ENCODE measurements at places on chromosomes 7 and 10.
A peak's percentile ranks its signal among the peaks of the same experiment; 100 is the strongest.

- no peak for DNase-seq
Measured at GRCh38 chr10:110017052-110017451, 9.3 kb downstream of the ADD3 start.

- no peak for DNase-seq
Measured at GRCh38 chr10:2936816-2937215, 130.5 kb upstream of the PFKP start.

- peak; percentile 47 for DNase-seq
Measured at GRCh38 chr7:128829391-128830166, 627 bp upstream of the FLNC start.

GRCh38 chr10:37734971-37735370, 122.4 kb downstream of the ZNF248 start:
- no peak for DNase-seq

DNA sequence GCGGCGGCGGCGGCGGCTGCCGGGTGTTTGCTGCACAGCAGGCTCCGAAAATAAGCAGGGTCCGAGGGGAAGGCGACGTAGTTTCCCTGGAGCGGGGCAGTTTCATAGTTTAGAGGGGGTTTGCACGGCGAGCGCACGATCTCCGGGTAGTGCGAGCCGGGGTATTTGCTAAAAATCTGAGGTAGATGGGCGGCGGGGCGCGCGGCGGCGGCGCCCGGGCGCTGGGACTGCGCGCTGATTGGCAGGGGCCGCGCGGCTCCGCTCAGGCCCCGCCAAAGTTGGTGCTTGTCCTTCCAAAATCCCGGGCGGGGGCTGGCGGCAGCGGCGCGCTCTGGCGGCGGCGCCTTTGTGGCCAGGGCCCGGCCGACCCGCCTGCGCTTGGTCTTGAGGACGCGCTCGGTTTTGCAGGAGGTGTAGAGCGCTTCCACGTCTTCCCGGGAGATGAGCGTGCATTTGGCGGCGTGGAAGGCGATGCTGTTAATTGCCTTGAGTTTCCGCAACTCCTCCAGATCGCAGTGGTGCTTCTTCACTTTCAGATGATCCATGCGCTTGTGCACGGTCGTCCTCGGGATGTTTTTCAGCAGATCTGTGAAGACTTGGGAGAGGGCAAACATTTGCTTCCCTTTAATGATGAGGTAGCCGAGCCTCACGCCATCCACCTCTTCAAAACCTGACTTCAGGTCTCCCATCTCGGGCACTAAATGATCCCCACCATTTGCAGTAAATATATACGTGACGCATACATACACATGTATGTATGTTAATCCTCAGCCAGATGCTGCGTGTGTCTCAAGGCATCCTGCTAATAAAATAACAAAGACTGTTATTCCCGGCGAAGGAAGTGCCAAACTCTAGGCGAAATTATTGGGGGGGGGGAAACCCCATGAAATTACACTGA, 8.1 kb downstream of the SKIDA1 start:
- DNase-seq: peak; percentile 77

GRCh38 chr10:87775766-87776165, 42.3 kb downstream of the ATAD1 start:
- peak; percentile 19 for DNase-seq

DNA sequence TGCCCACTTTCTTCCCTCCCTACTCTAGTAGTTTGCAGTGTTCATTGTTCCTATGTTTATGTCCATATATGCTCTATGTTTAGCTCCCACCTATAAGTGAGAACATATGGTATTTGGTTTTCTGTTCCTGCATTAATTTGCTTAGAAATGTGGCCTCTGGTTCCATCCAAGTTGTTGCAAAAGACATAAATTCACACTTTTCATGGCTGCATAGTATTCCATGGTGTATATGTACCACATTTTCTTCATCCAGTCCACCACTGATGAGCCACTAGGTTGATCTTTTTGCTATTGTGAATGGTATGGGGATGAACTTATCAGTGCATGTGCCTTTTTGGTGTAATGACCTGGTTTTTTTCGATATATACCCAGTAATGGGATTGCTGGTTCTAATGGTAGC, 1089.1 kb downstream of the GRM8 start:
- no peak for DNase-seq

GRCh38 chr10:6507311-6507710, 72.8 kb downstream of the PRKCQ start:
- DNase-seq: no peak

GRCh38 chr7:19249281-19249680, 104.1 kb upstream of the FERD3L start:
- DNase-seq: no peak

DNA sequence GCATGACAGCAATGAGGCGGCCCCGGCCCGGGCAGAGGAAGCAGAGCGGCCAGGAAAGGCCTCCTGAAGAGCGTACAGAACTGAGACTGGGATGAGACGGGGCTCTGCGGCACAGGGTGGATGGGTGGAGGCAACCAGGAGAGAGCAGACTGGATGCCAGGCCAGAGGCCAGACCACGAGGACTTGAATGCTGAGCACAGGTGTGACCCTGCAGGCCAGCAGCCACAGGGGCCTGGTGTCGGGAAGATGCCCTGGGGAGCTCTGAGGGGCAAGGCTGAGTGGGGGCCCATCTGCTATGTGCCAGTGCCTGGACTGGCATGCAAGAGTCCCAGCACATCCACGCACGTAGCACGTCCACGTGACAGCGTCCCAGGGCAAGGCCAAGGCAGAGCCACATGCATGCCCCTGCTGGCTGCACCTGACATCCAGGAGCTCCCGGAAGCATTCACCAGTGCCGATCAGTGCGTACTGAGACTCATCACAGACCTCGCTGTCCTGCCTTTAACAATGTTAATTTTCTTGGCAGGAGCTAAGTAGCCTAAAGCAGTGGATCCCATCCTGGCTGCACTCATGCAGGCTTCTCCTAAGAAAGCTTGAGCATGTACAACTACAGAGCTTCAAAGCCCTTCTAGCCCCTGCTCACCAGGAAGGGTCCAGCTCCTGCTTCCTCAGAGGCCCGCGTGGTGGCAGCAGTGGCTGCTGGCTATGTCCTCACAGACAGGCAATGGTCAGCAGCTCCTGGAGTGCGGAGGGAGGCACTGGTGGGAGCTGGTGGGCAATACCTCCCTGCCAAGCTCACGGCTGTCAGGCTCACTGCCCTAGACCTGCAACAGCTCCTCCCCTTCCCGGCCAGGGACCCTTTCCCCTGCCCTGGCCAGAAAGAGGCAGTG, 18.0 kb downstream of the GRID1 start:
- no peak for DNase-seq

- peak; percentile 86 for DNase-seq
Measured at GRCh38 chr7:22726907-22727713, at the start of gene IL6. Gene IL6, plus strand, starts transcription at chr7:22727200. Its CDS starts 63 bp downstream, at chr7:22727263.

DNA sequence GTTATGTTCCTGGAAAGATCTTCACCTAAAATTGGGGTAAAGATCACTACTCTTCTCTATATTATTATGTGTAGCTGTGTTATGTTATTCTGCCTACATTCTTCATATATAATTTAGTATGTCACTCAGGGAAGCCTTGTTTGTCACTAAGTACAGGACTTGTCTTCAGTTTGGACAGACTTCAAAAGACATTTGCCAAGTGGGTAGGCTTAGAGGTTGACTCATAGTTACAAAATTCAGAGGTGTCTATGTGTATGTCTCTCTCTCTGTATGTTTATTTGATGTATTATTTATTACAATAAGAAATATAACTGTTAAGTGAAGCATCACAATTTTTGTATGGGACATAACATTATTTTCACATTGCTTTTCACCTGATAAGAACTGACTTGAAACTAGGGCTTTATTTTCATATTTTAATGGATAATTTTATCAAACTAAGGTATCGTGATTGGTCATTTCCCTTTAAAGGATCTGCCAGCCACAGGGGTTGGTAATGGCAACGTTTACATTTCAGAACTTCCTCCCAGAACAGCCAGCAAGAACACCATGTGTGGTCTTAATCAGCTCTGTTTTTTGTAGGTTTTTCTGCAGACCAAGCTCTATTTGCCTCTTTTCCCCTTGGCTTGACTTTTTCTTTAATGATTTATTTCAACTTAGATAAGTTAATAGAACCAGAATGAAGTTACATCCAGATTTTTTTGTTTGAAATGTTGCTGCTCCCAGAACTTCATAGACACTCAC, 262.1 kb upstream of the CACNA2D1 start:
- no peak for DNase-seq

GRCh38 chr10:14665865-14666857, 108.5 kb downstream of the FAM107B start:
- no peak for DNase-seq

- peak; percentile 85 for DNase-seq
Measured at GRCh38 chr10:70312972-70313371, 29.2 kb upstream of the NPFFR1 start.

DNA sequence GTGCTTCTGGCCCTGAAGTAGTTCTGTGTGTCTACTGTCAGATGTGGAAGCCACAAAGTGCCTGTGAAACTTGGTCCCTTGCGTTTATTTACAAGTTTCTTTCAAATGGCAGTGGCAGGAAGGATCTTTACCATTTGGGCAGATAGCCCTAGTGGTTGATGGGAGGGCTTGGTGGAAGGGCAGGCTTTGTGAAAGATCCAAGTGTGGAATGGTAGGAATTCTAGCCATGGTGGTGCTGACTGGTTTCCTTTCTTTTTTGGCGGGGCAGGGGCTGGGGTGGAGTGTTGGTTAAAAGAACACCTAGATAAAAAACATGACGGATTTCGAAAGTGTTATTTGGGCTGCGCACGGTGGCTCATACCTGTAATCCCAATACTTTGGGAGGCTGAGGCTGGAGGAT, 27.0 kb downstream of the AUTS2 start:
- no peak for DNase-seq

- DNase-seq: no peak
Measured at GRCh38 chr7:101303102-101303701, 18.4 kb downstream of the IFT22 start.

- no peak for DNase-seq
Measured at GRCh38 chr10:19168584-19168983, 120.0 kb downstream of the MALRD1 start.

DNA sequence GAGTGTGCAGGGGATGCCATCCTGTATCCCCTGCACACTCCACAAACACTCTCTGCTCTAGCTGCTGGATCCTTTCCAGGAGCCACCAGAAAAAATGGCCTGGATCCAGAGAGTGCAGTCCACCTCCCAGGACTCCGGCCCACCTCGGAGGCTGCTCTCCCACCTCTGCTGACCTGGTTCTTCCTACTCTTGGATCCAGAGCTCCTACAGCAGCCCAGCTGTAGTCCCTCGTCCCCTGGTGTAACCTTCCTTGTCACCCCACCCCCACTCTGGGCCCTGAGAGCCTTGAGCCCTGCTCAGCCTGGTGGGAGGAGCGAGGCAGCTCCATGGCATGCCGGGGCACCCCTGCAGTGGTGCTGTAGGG, 54.4 kb downstream of the GOLGA7B start:
- no peak for DNase-seq

GRCh38 chr10:131049016-131049415, 262.5 kb downstream of the TCERG1L start:
- DNase-seq: no peak

GRCh38 chr10:122435212-122435827, 19.1 kb upstream of the ARMS2 start:
- peak; percentile 43 for DNase-seq

- no peak for DNase-seq
Measured at GRCh38 chr10:11150231-11150731, 132.6 kb downstream of the CELF2 start.

GRCh38 chr7:158416283-158416933, 171.2 kb downstream of the PTPRN2 start:
- no peak for DNase-seq

GRCh38 chr7:112985377-112985987, 101.1 kb downstream of the GPR85 start:
- DNase-seq: peak; percentile 13

DNA sequence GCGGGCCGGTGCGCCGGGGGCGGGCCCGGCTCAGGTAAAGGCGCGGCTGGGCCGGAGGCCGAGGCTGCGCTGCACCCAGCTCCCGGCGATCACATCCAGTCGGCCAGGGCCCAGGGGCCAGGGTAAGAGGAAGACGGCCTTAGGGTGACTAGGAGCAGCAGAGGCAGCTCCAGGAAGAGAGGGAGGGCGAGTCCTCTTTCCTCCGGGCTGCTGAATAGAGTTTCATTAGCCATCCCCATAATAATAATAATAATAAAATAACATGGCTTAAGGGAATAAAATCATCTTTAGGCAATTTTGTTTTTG, 44.8 kb upstream of the CDK1 start:
- no peak for DNase-seq

- DNase-seq: no peak
Measured at GRCh38 chr7:11450281-11450680, 381.7 kb downstream of the THSD7A start.

DNA sequence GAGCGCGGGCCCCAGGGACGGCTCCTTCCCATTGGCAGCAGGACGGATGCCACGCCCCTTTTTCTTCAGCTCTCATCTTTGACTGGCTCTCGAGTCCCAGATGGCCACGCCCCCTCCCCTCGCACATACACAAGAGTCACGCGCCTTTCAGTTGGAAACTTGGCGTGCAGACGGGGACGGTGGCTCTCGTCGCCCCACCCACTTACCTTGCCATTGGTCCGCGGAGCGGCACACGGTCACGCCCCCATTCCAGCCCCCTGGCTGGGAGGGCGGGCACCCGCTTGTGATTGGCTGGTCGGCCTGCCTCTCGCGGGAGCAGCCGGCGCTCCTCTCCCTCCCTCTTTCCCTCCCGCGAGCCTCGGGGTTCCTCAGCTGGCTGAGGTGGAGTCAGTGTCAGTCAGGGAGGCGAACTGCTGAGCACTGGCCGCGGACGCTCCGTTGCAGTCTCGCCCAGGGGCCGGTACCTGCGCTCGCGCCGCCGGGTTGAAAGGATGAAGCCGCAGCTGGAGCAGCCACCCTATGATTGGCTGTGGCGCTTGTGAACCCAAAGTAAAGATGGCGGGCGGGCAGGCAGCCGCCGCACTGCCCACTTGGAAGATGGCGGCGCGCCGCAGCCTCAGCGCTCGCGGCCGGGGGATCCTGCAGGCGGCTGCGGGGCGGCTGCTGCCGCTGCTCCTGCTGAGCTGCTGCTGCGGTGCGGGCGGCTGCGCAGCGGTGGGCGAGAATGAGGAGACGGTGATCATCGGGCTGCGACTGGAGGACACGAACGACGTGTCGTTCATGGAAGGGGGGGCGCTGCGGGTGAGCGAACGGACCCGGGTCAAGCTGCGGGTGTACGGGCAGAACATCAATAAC, at the start of gene CNNM2:
TSS of gene CNNM2 (plus strand) at position 333 of the 855 bp plus-strand sequence. CDS start at position 520, 187 bp downstream.
- peak; percentile 100 for DNase-seq

DNA sequence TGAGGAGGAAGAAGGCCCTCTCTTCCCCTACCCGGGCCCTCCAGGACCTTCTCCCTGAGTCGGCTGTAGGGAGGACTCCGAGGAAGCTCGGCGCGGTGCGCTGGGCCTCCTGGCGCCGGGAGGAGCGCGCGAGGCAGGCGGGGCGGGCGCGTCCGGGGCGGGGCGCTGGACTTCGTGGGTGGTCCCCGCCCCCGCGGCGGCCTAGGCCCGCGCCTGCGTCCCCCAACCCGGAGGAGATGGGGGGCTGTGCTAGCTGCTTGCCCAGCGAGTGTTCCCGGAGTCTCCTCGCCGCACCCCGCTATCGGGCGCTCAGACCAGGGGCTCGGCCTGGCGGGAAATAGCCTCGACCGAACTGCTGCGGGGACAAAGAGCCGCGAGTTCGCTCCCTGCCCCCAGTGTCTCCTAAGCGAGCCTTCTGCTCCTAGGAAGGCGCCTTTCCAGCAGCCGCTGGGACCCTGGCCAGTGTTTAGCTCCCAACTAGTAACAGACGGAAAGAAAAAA, 19.2 kb upstream of the SMO start:
- DNase-seq: peak; percentile 56

Measured in GM03348 (cell line).